ENCODE measurements at places on chromosomes 13 and 19.

DNA sequence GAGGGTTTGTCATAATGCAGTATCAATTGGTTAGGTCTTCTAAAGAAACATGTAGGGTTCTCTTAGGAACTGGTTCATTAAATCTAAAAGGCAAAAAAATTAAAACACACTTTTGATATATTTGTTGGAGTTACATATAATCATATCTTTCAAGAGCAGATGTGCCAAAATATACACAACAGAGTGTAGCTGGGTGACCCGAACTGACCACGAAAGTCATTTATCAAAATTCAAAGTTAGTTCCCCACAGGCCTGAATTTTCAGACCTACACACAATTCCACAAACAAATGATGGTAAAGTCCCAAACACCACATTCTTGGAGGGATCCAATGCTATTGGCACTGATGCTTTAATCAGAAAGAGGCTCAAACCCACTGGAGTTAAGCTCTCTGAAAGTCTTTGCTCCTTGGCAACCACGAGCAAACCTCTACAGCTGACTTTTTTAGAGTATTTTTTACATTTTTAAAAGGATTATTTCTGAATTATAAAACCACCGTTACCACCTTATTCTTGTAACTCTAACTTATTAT lies 50.9 kb downstream of the IRS2 start:
- DNase-seq, result no peak

GRCh38 chr13:44976949-44977583 lies 12.2 kb downstream of the NUFIP1 start:
- no peak for DNase-seq

DNA sequence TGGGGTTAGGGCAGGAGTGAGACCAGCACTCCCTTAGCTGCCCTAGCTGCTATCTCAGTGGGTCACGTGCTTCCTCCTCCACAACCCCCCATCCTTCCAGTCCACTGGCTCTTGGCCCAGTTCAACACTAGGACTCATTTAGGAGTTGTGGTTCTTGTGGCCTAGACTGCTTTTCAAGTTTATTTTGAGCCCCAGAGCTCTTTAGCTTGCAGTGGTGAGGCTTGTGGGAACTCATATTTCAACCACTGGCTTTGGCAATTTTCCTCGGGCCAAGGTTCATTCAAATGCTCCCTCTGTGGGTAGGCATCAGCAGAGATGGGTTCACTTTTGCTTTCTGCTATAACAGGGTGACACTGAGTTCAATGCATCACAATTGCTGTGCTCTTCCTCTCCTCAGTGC lies 436.2 kb upstream of the SLITRK5 start:
- DNase-seq, result no peak

DNA sequence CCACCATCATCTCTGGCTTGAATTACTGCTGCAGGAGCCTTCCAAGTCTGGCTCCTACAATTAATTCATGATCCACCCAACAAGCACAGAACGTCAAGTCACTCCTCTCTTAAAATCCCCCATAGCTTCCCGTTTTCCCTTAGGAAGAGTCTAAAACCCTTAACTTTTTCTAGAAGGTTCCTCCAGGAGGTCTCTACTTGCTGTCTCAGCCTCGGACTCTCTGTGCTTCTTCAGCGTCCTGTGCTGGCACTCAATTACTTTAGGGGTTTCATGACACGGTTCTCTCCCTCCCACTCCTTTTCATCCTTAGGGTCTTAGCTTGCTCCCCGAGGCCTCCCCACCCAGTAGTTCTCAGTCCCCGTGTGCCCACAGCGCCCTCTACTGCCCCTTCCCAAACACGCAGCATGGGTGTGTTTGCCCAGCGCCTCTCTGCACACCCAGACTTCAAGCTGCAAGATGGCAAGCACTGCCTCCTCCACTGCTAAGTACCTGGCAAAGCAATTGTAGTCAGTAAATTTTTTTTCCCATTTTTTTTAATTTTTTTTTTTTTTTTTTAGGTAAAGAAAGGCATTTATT lies 25.8 kb upstream of the MAP3K10 start:
- DNase-seq, result peak; percentile 21

DNA sequence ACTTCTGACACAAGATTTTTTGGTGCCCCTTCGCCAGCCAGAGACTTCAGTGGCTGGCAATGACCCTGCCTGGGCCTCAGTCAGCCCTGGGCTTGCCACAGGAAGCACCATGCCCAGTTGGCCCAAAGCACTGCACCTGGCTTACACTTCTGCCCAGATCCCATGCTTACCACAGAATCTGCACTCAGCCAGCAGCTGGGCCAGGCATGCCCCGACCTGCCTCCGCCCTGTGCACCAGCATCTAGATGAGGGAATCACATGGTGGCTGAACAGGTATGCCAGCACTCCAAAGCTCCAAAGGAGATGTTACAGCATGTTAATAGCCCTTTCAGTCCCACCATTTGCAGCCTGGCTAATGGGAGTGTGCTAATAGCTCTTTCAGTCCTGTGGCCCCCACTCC lies 690.9 kb downstream of the SLITRK6 start:
- no peak for DNase-seq

DNA sequence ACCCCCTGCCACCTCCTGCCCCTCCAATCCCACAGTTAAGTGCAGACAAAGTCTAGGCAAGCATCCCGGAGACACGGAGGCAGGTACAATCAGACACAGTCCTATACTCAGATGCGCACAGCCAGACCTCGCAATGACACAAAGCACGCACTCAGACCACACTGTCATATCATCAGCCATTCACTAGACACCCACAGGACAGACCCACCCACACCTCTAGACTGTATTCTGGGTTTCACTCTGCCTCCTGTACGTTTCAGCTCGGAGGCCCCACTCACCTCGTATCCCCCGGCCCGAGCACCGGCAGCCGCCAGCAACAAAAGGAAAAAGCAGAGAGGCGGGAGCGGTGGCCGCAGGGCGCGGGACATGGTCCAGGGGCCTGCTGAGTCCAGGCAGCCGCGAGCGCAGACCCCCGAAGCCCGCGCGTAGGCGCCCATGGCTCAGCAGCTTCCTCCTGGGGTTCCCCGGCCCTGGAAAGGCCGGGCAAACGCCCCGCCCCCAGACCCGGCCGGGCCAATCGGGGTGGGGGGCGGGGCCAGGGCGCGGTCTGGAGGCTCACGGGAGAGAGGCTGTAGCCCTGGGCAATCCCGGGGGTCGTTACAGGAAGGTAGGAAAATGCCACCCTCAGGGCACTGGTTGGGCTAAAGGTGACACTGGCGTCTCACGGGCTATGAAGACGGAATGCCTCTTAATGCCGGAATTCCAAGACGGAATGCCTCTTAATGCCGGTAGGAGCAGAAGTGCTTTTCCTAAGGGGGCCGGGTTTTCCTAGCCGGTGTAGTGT lies at the start of the genes MAN2B1 and WDR83:
Gene MAN2B1, minus strand, starts transcription at position 478 of the 784 bp plus-strand sequence. Its CDS starts 41 bp downstream, at position 437.
Gene WDR83, plus strand, starts transcription at position 543 of the 784 bp plus-strand sequence. CDS start 2,984 bp downstream, outside the sequence.
- peak; percentile 58 for DNase-seq

- DNase-seq, result no peak
These were observed 13.1 kb downstream of the HNRNPM start for GRCh38 chr19:8457827-8458226.

- no peak for DNase-seq
These were observed 309.0 kb downstream of the TEX29 start for GRCh38 chr13:111629457-111629856.

DNA sequence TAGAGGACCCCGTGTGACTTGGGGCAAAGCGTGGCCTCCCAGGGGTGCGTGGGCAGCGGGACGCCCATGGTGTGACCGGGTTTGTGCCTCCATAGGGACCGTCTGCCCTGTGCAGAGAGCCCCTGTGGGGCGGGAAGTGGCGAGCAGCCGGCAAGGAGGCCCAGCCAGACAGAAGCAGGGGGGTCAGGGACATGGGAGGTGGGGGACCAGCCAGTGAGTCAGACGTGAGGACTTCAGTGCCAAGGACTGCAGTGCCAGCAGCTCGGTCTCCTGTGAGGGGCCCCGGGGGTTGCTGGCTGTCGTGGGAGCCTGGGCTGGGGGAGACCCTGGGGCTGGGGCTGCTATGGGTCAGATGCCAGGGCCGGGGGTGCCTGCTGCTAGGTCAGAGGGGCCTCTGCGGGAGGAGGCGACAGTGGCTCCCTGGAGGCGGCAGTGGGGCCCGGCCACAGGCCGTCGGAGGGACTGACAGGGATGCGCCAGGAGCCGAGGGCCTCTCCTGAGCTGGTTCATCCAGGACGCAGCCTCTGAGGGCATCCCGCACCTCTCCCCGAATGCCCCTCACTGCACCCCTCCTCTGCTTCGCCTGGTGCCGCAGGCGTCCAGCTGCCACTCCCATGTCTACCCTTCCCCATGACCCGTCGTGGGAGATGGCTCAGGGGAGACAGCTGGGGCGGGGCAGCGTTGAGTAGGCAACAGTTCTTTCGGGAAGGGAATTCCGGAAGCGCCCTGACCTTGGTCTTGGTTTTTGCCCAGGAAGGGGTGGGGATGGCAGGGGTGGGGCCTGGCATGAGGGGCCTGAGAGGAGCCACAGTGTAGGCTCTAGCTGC lies 80.0 kb downstream of the KDM4B start:
- no peak for DNase-seq

DNA sequence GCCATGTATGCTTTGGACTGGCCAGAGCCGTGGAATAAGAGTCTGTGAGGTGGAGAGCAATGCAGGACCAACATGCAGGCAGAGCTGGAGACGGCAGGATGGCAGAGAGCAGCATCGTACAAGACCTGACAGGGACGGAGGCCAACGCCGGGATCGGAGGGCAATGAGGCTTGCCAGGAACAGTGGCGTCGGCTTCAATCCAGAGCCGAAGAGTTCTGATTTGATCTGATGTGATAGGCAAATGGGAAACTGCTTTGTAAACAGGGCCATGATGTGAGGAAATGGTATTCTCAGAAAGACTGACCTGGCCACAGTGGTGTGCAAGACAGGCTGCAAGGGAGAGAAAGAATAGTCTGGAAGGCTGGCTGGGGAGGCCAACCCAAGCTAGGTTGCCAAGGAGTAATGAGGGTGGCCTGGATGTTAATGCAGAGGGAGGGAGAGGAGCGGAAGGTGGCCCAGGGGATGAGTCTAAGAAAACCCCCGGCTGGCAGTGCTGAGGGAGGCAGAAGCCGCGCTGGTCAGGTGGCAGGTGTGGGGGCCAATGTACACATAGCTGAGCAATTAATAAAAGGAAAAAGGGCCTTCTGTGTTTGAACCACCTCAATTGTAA lies 26.7 kb downstream of the RCBTB2 start:
- DNase-seq, result no peak

- DNase-seq, result no peak
These were observed 24.4 kb upstream of the CACNA1A start for GRCh38 chr19:13530720-13531119.

GRCh38 chr19:46015687-46016425 lies 7.0 kb downstream of the PGLYRP1 start:
- DNase-seq, result no peak

DNA sequence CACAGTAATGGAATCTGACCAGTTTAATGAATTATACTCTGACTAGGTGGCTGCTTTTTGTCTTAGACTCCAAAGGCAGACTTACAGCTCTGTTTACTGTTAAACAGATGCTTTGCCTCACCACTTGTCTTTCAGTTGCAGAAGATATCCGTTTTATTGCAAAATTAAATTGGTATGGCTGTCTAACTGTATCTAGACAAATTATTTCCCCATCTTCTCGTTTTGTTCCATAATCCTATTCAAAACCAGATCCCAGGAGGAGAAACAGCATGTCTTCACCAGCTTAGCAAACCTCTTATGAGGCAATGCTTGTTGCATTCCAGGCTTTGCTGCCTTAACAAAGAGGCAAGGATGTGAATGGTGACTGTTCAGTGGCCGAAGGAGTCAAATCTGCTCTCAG lies 215.6 kb downstream of the TDRD3 start:
- no peak for DNase-seq

DNA sequence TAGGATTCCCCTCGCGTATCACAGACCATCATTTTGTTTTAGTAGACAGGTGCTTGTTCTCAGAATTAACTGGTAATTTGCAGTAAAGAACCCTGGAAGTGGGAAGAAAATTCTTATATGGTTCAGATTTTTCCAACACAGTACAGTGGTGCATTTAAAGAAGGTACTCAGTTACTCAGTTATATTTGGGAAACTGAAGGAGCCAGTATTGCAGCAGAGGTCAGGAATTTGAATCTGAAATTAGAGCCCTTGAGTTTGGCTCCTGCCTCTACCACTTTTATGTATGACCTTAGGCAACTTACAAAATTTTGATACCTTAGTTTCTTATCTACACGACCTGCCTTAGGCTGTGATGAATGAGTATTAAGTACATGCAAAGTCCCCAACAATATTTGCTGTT lies 19.7 kb downstream of the METTL21C start:
- no peak for DNase-seq

- no peak for DNase-seq
These were observed 14.9 kb downstream of the UBE2L5 start for GRCh38 chr13:30437177-30437576.

DNA sequence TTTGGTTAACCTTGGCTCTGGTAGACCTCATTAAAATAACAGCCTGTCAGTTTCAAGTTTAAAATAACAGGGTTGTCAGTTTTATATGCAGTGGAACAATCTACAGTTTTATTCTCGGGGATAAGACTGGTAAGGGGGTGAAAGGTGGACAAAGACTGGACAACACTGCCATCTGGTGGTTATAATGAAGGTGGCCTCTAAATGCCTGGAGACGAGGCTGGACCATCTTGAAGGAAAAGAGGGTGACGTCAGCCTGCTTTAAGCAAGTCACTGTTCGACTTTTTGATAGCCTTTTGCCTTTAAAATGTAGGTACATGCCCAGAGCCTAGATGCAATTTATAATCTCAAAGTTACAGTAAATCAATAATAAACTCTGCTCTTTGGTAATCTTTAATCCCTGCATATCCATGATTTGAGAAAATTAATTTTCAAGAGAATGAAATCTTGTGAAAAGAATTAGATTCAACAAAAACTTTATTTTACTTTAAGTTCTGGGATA lies 117.0 kb downstream of the DCT start:
- peak; percentile 7 for DNase-seq

DNA sequence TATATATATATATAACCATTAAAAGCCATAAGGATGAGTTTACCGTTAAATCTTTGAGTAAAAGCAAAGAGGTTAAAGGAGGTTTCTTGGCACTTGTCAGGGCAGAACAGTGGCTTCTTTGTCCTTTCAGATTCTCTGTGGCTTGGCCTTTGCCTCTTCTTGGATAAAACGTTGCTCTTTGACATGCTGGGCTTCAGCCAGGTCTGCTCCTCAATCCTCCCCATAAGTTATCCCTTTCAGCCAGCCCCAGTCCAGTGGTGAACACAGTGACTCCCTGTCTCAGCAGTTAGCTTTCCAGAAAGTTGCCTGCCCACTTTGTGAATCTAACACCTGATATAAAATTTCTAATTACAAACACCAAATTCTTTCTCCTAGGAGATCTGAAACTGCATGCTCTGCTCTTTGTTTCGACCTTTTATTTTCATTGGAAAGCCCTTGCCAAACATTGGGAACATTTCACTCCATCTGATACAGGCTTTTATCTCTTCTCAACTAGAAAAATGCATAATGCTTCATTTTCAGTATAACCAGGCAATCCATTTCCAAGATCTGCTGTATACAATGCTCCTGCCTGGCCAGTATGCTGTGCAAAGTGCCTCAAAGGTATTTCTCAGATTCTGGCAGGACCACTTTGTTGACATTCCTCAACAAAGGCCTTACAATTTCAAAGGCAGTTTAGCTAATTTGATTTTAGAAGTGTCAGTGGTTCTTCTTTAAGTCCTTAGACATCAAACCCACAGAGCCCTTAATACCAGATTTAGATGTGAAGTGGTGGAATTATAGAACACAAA lies 16.2 kb upstream of the MED4 start:
- DNase-seq, result no peak

GRCh38 chr19:30008169-30008568 lies 66.1 kb downstream of the URI1 start:
- DNase-seq, result no peak

GRCh38 chr19:39401070-39401548 lies 5.5 kb upstream of the ZFP36 start:
- DNase-seq, result peak; percentile 12
